ENCODE measurements at places on chromosomes 1 and 21. TPM values are rescaled to one million over a fixed set of nuclear protein-coding genes. Genes with fewer than 3 reads are reported as not detected.

- no peak for DNase-seq
Observed at GRCh38 chr1:38896169-38896568, 14.8 kb upstream of the GJA9 start.

GRCh38 chr1:184299406-184299790, 87.4 kb upstream of the C1orf21 start:
- DNase-seq, result no peak

- no peak for DNase-seq
Observed at GRCh38 chr1:13816016-13816760, 116.2 kb downstream of the PRDM2 start.

DNA sequence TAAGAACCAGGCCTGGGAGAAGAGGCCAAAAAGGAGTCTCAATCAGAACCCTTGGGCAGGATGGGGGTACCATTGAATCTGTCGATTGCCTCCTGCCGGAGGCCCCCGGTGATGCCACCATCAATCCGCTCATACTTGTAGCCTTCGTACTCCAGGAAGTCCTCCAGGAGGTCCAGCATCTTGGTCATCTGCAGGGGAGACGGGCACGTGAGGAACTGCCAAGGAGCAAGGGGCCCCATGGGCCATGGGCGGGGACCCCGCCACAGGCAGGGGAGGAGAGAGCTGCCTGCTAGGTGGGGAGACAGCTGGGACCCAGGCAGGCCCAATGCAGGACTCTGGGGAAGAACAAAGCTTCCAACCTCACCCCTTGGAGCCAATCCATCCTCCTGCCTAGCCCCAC, 48.6 kb downstream of the CHD5 start:
- no peak for DNase-seq

DNA sequence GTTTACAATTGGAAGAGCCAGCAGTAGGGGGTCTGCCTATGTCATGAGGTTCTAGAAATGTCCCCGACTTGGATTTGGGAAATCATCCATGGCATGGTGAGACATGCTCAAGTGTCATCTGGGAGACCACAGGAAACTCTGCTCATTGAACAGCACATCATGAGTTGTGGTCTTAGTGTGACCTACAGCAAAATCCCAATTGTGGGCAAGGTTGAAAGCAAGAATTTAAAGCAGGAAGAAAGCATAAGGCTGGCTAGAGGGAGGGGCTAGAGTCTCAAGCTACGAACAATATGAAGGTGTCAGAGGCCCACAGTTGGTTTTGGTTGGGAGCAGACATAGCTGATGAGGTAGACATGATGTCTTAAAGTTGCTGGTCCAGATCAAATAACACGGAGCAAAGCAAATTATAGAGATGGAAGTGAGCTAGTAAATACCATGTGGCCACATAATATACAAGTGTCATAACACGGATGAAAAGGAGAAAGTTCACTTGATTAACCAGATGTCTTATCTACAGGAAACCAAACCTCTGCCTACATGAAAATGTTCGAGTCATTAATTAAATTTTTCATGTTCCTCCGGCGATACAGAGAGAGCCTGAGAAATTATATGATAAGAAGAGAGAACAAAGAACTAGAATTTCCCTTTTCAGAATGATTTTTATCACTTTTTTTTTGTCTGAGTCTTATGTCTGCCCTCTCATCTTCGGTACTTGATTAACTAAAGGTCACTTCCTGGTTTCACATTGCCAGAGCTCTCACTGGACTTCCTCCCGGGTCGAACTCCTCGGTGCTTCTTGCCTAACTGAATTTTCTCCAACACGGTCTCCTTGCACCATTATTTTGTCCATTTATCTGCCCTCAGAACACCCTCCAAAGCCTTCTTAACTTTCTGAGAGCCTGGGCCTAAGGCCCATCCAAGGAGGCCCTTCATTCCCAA, 67.5 kb upstream of the DUSP10 start:
- DNase-seq, result no peak

DNA sequence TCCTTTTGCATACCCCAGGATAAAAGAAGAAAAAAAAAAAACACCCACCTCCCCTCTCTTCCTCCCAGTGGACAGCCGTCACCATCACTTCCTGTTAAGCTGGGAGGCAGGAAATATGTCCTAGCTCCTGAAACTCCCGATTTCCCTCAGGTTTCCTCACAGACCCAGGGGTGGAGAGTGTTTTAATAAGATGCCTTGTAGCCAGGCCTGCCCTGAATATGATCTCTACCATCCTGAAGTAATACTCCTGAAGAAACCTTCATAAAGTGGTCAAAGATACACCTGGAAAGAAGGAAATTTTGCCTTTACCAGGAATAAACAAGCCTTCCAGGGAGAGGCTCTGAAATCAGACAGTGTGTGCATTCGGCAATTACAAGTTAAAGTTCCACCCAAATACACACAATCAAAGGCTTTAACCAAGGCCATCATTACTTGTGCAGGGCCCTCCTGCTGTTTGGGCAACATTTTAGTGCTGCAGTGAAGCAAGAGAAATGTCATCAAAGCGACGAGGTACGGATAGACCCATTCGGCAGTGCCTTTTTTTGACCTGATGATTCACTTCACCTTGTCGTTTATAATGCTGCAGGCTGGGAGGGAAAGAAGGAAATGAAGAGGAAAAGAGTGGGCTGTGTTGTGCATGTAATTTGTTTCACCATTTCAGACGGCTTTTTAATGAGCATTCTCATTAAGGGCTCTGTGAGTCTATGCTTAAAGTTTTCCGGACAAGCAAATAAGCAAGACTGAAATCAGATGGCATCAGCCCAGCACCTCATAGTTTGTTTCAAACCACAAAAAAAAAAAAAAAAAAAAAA, 41.0 kb upstream of the RASAL2 start:
- no peak for DNase-seq

GRCh38 chr21:42733037-42733627, 79.7 kb downstream of the PDE9A start:
- peak; percentile 1 for DNase-seq

GRCh38 chr1:55007625-55008024, 8.9 kb downstream of the BSND start:
- DNase-seq, result no peak

GRCh38 chr1:165595246-165595938, 35.6 kb upstream of the MGST3 start:
- DNase-seq, result no peak

DNA sequence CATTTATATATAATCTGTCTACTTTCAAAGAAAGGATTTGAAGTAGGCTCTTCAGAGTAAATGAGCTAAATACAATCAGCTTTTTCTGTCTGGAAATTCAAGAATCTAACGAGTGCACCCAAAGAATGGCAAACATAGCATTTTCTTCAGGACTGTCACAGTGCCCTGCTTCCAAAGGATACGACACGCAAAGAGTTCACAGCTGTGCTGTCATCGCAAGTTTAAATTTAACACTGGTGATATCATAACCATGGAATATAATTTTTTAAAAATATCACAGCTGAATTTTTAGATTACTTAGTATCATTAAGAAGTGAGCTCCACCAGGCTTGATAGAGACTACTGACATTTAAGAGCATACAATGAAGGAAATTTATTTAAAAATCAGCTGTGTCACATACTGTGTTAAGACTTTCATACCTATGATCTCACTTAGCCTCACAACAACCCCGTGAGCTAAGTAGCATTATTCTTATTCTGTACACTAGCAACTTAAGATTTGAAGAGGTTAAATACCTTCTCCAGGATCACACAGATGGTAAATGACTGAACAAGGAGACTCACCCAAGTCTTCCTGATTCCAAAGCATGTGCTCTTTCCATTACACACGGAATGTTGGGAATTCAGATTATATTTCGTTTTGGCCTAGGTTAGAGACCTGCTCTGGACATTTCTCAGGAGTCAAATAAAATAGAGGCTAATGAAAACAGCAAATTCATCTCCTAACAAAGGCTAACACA, 46.2 kb upstream of the PRRX1 start:
- no peak for DNase-seq

DNA sequence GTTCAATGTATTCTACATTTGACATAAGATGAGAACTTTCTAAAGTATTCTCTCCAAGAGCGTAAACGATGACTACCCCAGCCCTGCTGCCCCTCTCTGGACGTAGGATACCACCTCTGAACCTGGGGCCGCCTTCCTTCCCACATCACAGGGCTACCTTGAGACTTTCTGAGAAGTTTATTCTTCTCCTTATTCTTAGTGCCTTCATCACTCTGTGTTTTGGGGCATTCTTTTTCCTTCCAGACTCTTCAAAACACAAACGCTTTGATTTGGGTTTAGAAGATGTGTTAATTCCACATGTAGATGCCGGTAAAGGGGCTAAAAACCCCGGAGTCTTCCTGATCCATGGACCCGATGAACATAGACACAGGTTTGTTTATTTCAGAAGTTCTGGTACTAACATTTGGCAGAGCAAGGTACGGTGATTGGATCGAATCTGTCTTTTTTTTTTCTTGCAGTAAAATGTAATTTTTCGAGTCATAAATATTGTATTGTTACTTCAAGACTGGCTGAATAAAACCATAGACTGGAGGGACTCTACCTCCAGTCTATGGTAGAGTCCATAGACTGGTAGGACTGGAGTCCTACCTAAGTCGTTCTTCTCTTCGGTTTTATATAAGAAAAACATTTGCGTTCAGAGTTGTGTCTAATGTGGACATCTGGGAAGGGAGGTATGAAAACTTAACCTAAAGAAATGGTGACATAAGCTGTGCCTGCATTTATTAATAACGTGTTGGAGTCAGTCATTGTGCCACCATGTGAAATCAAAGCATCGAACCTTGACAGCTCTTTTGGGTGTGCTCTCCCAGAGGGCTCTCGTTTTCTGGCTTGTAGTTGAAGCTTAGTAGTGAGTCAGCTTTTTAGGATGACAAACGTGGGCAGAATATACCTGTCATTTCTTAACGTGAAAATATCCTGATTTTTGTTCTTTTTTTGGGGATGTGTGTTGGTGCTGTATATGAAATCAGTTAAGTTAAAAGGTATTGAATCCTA, 1.2 kb downstream of the MAN1A2 start:
- peak; percentile 11 for DNase-seq

DNA sequence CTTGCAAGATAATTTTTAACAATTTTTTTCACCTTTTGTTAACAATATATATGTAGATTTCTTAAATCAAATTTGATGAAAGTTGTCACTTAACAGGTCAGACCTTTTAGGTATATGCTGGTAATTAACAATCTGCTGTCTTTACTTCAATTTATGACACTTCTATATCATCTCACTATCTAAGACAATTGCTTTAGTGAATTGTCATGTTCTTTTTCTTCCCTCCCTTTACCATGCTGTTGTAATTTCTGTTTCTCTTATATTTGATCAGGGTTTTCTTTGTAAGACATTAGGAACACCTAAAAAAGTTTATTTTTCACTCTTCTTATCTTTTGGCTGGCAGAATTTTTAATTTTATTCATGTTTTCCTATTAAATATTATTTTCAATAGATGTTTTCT, 2.0 kb downstream of the IFI16 start:
- DNase-seq, result no peak

DNA sequence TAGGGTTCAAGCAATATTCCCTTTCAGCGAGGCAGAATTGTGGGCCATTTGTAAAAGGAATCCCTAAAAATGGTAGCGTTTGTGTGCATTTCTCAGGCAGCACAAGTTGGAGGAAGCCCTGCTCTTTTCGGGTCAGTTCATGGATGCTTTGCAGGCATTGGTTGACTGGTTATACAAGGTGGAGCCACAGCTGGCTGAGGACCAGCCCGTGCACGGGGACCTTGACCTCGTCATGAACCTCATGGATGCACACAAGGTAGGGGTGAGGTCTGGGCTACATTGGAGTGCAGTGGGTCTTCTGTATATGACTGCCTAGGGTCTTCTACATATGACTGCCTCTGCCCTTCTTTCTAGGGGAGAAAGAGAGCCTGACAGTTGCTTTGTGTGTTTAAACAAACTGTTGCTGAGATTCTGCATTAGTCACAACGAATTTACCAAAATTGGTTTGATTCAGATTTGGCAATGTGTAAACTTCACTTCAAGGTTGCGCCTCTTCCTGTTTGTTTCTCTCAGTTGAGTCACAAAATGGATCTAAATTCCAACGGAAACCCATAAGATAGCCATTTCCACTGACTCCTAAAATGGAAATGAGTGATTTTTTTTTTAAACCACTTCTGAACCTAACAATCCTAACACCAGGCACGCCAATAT, 40.4 kb upstream of the BMP8A start:
- DNase-seq, result no peak

DNA sequence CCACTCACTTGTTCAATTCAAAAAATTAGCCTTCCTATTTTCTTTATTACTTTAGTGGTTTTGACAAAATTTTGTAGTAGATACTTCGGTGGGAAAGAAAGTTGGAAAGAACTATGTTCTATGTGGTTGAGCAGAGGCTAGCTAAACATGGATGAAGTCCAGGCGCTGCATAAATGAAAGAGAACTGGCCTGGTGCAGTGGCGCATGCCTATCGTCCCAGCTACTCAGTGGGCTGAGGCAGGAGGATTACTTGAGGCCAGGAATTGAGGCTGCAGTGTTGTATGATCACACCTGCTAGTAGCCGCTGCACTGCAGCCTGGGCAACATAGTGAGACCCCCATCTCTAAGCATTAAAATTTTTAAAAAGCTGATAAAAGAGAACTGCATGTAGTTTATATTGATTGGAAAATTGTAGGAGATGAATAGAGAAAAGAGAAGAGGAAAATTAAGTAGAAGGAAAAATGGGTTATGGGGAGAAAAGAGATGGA, 21.0 kb downstream of the IFNAR1 start:
- DNase-seq, result no peak

DNA sequence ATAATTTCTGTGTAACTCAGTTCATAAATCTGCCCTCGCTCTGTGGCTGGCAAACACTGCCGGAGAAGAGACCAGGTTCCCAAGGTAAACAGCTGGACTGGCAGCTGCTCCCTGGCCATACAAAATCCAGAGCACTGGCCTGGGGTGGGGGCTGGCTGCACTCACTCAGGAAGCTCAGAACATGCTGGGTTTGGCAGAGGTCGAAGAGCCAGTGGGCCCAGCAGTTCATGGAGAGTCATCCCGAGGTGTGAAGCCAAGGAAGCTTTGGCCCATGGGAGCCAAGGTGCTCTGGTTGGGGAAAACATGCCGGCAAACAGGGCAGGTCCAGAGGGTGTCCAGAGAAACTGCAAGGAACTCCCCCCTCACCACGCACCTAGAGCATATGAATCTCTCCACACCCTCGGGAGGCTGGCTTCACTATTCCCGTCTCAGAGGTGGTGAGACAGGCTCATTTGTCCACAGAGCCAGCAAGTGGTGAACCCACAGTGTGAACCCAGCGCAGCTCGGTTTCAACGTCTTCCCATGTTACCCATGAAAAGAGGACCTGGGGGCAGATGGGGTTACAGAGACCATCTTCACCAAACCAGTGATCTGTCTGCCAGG, 102.4 kb downstream of the DMRTB1 start:
- DNase-seq, result no peak

- no peak for DNase-seq
Observed at GRCh38 chr1:4551706-4552105, 102.7 kb upstream of the AJAP1 start.

- no peak for DNase-seq
Observed at GRCh38 chr1:98323388-98323787, 338.1 kb upstream of the SNX7 start.

Gene TOR3A
- polyA plus RNA-seq, result 24.3 TPM

Gene PGLYRP3
- not detected for polyA plus RNA-seq

Gene ARHGAP30
- 128 TPM for polyA plus RNA-seq

Gene SNIP1
- 5.5 TPM for polyA plus RNA-seq

Gene ZFP69B
- polyA plus RNA-seq, result 3.0 TPM

Gene RGS4
- not detected for polyA plus RNA-seq

Gene CHD5
- not detected for polyA plus RNA-seq

Gene ABCG1
- polyA plus RNA-seq, result 11.1 TPM

Gene PRMT2
- 326 TPM for polyA plus RNA-seq

Gene UROD
- polyA plus RNA-seq, result 90.5 TPM

Gene USH2A
- not detected for polyA plus RNA-seq

Gene AADACL4
- polyA plus RNA-seq, result not detected

Data from naive thymus-derived CD4-positive, alpha-beta T cell (primary cell).